ENCODE measurements at places on chromosomes 11 and 22. TPM values are rescaled to one million over a fixed set of nuclear protein-coding genes. Genes with fewer than 3 reads are reported as not detected.

Gene SCGB1D2
- not detected for total RNA-seq

- no peak for DNase-seq
Observed at GRCh38 chr11:134252346-134253187, 585 bp downstream of the THYN1 start.

DNA sequence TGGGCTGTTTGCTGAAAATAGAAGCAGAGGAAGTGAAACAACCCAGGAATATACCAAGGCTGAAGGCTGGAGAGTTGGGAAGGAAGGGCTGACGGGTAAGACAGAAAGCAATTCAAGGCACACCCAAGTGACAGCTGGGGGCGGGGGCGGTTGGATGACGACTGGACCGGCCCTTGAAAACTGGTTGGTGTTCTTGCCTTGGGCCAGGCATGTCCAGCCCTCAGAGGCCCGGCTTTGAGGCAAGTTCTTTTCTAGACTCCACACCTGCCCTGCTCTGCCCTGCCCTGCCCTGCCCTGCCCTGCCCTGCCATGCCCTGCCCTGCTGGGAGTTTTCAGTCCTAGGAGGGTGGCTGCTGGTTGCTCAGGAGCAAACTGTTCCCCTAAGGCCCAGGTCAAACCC, 34.2 kb upstream of the CACNG2 start:
- no peak for DNase-seq

GRCh38 chr11:118907051-118908042, 18.4 kb downstream of the BCL9L start:
- DNase-seq: peak; percentile 69

DNA sequence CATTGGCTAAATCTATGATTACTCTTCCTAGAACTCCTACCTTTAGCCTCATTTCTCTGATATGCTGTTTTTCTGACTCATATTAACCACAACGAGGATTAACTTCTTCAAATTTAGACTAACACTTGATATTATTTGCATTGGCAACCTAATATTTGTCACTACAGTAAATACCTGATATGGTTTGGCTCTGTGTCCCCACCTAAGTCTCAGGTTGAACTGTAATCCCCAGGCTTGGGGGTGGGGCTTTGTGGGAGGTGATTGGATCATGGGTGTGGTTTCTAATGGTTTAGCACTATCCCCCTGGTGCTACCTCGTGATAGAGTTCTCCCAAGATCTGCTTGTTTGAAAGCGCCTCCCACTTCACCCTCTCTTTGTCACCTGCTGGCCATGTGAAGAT, 17.1 kb upstream of the MED17 start:
- no peak for DNase-seq

- DNase-seq: no peak
Observed at GRCh38 chr11:114291842-114292680, 4.1 kb upstream of the NNMT start.

DNA sequence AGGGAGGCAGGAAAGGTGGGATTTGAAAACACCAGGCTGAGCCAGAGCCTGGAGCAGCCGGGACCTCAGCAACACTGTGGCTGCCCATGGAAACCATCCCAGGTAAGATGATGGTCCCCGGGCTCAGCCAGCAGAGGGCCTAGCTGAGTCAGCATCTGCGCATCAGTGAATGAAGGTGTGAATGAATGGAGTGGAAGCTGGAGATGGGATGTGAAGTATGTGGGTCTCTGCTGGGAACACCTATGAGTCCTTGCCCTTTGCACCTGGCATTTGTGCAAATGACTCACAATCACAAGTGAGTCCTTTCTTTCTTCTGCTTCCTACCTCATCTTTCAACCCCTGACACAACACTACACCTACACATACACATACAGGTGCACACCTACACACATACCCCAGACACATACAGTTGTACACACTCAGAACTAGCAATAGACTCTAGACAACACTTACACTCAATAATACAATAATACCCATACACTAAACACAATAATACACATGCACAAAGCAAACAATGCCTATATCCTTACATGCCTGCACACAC, 62.8 kb upstream of the PRDM11 start:
- DNase-seq: no peak

Gene LMO2
- 15.2 TPM for total RNA-seq

GRCh38 chr22:36331306-36331911, 56.4 kb downstream of the MYH9 start:
- peak; percentile 42 for DNase-seq

DNA sequence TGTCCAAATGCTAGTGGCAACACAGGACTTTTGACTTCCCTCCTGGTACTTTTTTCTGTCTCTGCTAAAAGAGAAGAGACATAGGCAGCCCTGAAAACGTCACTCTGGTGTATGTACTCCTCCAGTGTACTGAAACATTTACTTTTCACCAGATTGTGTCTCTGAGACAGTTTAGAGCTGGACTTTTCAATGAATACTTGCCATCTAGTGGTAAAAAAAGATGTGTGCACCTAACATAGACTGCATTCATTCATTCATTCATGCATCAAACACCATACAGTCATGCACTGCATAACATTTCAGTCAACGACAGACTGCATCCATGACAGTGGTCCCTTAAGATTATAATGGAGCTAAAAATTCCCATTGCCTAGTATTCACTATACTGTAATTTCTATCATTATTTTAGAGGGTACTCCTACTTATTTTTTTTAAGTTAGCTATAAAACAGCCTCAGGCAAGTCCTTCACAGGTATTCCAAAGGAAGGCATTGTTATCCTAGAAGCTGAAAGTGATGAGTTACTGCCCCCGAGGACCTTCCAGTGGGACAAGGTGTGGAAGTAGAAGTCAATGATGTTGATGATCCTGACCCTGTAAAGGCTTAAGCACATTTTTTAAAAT, 186.2 kb downstream of the SPON1 start:
- DNase-seq: peak; percentile 31

GRCh38 chr11:70575396-70576060, 177.2 kb downstream of the CTTN start:
- no peak for DNase-seq

DNA sequence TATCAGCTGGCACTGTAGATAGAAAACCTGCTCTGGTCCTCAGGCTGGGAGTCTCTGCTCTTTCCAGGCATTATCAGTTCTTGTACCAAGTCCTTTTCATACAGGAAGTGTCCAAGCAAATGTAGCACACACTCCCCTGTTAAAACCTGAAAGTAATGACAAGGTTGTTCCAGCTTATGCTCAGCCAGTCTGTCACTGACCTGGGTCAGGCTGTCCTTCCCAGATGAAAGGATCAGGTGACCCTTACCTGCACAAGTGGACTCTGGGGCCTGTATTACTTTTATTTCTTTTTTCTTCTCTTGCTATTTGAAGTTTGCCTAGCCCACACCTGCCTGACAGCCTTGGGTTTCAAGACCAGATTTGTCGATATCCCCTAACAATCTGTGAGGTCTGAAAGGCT, 156.3 kb upstream of the SESN3 start:
- no peak for DNase-seq

Gene CDC42BPG
- 9.7 TPM for total RNA-seq

Gene CARD18
- total RNA-seq: 37.0 TPM

Gene IFITM1
- 17.0 TPM for total RNA-seq

DNA sequence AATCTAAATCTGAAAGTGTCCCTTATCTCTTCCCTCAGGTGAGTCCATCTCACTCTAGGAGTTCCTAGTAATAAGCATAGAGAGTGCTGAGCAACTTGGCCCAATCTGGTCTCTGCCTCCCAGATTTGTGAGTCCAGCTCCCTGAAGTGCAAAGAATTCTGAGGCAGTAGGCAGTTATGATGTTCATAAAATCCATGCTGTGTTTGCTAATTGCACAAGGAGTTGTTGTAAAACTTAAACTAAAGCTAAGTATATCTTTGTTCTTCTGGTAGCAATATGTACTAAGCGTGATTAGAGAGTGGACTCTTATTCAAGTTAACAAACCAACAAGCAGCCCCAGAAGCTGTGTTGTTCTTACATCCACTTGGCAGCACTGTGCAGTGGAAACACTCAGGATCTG, 7.6 kb upstream of the PTH start:
- no peak for DNase-seq

Gene KCNC1
- total RNA-seq: 0.30 TPM

DNA sequence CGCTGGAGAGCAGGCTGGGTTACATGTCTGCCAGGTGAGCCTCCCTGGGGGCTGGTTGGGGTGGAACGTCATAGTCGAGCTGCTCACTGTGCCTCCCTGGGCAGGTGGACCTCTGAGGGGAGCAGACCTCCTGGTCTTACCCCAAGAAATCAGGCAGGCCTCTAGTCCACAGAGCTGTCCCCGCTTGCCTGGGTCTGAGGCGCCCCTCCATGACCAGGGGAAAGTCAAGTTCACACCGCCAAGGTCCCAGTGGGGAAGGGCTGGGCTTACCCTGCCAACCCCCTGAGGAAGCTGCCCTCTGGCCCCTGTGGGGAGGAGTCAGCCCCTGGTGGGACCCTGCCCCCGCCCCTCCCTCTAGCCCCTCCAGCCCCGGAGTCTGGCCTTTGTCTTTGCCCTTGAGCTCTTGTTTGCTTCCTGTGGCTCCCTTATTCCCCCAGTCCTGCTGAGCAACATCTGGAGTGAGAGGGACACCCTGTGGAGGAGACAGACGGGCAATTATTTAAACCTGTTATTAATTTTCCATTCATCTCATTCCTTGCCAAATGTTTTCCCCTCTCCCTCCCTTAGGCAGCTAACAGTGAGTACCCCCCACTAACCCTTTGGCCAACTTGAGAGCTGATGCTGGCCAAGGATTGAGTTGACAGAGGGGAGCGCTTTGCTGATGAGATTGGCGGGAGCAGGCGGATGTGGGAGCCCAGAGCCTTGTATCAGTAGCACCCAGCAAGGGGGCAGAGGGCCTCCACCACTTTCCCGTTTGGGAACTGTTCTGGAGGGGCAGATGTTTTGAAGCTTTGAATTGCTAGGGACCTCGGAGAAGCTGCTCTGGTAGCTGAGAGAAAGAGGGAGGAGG, 83.4 kb downstream of the CEP164 start:
- peak; percentile 21 for DNase-seq

Gene RFPL3
- not detected for total RNA-seq

Measured in skin of body (tissue), 3 donors.